ENCODE measurements at places on chromosomes 6 and 20.

GRCh38 chr20:18048176-18048575 lies 9.5 kb downstream of the OVOL2 start:
- no peak for DNase-seq

DNA sequence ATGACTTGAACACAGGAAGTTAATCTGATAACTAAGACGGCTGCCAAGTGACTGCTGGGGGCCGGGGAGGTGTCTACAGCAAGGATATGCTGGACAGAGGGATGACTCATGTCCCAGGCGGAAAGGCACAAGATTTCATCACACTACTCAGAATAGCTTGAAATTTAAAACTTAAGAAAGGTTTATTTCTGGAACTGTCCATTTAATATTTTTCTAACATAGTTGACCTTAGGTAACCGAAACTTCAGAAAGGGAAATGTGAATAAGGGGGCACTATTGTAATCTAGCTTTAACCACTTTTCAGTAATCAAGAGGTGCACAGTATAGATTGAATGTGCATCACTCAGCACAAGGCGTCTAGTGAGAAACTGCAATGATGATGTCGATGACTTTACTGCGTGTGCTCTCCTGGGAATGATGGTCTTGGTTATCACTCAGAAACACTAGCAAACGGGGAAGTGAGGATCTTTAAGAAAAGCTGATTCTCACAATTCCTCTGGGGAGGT lies 171.5 kb downstream of the QKI start:
- DNase-seq, result no peak

DNA sequence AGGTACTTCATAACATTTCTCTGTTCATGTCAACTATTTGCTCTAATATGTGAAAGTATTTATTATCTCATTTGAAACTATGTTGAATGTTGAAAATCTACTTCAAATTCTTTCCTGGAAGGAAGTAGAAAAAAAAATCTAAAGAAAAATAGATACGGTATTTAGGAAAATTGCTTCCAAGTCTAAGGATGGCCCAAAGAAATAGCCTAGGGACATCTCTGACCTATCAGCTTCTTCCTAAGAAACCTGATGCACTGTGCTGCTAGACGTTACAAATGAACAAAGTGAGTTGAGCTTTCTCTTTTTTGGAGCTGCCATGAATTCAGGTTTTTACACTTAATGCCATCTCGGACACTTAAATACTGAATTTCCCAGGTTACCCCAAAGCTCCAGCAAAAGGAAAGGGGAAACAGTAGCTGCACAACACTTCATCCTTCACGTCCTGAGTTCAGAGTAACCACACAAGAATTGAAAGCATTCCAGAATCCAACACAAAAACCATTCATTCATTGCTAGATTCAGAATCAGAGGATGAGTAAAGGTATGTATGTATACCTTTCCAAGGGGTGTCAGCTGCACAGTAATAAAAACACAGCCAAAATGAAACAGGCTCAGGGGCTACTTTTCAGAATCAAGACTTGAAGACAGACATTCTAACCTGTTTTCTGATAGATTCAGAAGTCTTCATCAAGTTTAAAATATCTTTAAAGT lies 7.9 kb downstream of the RMND1 start:
- DNase-seq, result no peak

DNA sequence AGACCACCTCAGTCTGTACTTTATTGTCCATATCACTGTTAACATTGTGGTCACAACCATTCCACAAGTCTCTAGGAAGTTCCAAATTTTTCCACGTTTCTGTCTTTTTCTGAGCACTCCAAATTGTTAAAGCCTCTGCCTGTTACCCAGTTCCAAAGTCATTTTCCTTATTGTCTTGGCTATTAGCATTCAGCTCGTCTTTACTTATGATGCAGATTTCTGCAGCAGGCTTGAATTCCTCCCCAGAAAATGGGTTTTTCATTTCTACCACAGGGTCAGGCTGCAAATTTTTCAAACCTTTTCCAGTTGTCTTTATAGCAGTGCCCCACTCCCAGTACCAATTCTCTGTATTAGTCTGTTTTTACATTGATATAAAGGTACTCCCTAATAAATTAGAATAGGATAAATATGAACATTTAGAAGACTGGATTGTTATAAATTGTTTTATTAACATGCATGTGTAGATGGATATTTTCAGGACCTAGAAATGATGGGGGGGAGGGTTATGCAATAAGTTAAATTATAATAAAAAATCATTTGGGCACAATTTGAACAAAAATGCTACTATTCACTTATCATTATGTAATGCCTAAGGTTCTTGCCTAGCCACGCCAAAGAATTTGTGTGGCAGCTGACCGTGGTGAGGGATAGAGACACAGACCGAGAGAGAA lies 595.3 kb upstream of the ADGRB3 start:
- DNase-seq, result no peak

GRCh38 chr6:15802466-15802865 lies 139.6 kb upstream of the DTNBP1 start:
- DNase-seq, result no peak

- DNase-seq, result no peak
Observed at GRCh38 chr6:137767911-137768690, 99.0 kb upstream of the TNFAIP3 start.

DNA sequence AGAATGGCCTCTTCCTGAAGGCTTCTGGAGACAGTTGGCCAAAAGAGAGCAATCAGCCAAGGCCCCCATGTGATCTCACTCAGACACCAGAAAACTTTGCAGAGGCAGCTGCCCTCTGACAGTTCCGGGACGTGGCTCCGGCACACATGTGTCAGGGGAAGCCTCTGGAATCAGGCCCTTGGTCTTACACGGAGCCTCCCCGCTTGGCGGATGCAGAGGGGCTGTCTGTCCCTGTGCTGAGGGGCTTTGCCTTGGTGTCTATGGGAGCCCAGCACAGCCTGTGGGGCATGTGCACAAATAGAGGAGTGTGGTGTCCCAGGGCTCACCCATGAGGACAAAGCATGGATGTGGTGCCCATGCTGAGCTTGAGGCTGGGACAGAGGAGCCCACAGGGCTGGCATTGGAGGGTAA lies 13.8 kb downstream of the SIGLEC1 start:
- no peak for DNase-seq

DNA sequence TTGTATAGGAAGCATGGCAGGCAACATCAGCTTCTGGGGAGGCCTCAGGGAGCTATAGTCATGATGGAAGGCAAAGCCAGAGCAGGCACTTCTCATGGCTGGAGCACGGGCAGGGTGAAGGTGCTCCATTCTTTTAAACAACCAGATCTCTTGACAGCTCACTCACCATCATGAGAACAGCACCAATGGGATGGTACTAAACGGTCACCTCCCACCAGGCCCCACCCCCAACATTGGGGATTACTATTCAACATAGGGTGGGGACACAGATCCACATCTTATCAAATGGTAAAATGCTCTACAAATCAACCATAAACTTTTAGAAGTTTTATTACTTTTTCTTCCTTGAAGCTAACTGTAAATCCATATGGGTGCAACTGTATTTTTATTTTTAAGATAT lies 61.5 kb downstream of the MAP3K4 start:
- DNase-seq, result no peak
